ENCODE measurements at places on chromosomes 1 and 21.

GRCh38 chr1:30809514-30810263 lies 52.1 kb upstream of the LAPTM5 start:
- no peak for DNase-seq

- DNase-seq = no peak
Observed at GRCh38 chr1:43108080-43108479, 64.0 kb downstream of the EBNA1BP2 start.

GRCh38 chr1:151840421-151840820 lies 801 bp upstream of the C2CD4D start:
- no peak for DNase-seq

GRCh38 chr1:6054596-6054995 lies 8.9 kb downstream of the KCNAB2 start:
- DNase-seq = no peak

GRCh38 chr1:219710529-219711194 lies 97.8 kb upstream of the ZC3H11B start:
- DNase-seq = peak; percentile 14

DNA sequence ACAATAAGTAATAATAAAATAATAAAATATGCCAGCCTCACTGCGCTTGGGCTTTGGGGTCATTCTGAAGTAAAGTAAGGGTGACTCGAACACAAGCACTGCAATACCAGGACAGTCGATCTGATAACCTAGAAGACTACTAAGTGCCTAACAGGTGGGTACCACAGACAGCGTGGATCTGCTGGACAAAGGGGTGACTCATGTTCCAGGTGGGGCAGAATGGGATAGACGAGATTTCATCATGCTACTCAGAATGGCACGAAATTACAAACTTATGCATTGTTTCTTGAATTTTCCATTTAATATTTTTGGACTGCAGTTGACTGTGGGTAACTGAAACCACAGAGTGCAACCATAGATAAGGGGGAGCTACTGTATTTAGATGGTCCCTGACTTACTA lies 221.1 kb upstream of the GREM2 start:
- DNase-seq = no peak

DNA sequence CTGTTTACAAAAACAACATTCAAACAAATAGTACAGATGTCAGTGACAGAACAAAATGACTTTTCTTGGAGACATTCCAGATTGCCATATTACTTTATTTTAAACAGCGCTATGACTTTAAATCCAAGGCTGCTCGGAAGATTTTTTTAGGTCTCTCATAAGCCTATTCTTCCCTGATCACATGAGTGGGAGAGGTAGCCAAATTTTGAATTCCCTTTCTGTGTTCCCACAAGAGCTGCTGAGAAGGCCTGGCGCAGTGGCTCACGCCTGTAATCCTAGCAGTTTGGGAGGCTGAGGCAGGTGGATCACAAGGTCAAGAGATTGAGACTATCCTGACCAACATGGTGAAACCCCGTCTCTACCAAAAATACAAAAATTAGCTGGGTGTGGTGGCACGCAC lies 53.7 kb downstream of the SLC35A3 start:
- no peak for DNase-seq

DNA sequence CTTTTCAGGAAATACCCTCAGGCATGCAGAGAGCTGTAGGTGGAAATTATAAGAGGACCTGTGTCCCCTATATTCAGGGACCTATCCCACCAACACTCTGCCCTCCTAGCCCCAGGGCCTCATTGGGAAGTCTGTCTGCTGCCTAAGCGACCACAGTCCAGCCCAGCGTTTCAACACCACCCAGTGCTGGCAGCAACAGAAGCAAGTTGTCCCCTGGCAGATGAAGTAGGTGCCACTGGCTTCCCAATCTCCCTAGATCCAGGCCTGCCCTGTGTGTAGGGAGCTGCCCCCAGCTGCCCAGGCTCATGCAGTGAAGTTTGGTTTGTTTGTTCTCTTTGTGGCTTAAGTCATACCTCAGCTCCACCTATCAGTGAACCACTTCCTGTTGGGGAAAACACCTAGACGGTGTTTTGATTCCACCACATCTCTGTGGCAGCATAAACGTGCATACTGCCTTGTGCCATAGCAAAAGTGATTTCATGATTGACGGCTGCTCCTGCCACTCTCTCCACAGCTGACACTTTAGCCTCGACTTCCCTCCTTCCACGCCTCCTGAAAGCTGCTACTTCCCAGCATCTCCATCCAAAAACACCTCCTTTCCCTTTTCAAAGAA lies 8.1 kb upstream of the LEFTY1 start:
- DNase-seq = peak; percentile 88

GRCh38 chr1:41498391-41498790 lies 13.9 kb upstream of the EDN2 start:
- no peak for DNase-seq

- DNase-seq = peak; percentile 42
Observed at GRCh38 chr1:109083923-109084322, 6.6 kb upstream of the TMEM167B start.

GRCh38 chr1:224673141-224673540 lies 57.0 kb downstream of the CNIH3 start:
- DNase-seq = no peak
